Activated T-cell treated with anti-CD3 and anti-CD28 coated beads for 4 hours (primary cell): ENCODE measurements at places on chromosomes 6 and 20.

- no peak for DNase-seq
These were observed 51.6 kb downstream of the CYP24A1 start for GRCh38 chr20:54122189-54122588.

DNA sequence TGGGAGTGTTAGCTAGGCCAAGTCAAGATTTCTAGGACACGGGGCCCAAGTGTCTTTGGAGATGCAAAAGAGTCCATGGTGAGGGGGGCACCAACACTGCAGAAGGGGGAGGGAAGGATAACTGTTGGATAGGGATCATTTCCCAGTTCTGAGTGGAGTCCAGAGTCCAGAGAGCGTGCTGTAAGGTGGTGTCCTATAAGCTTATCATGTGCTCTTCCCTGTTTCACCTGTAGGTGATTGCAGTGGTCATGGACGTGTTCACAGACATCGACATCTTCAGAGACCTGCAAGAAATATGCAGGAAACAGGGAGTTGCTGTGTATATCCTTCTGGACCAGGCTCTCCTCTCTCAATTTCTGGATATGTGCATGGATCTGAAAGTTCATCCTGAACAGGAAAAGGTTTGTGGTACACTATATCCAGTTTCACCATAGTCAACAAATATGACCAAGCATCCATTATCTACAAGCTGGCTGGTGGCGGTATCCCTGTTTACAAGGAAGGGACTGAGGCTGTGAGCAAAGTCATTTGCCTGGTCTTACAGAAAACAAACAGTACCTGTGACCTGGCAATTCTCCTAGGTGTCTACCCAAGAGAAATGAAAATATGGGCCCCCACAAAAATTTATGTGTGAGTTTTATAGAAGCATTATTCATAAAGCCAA, 15.6 kb downstream of the FAM83D start:
- no peak for DNase-seq

DNA sequence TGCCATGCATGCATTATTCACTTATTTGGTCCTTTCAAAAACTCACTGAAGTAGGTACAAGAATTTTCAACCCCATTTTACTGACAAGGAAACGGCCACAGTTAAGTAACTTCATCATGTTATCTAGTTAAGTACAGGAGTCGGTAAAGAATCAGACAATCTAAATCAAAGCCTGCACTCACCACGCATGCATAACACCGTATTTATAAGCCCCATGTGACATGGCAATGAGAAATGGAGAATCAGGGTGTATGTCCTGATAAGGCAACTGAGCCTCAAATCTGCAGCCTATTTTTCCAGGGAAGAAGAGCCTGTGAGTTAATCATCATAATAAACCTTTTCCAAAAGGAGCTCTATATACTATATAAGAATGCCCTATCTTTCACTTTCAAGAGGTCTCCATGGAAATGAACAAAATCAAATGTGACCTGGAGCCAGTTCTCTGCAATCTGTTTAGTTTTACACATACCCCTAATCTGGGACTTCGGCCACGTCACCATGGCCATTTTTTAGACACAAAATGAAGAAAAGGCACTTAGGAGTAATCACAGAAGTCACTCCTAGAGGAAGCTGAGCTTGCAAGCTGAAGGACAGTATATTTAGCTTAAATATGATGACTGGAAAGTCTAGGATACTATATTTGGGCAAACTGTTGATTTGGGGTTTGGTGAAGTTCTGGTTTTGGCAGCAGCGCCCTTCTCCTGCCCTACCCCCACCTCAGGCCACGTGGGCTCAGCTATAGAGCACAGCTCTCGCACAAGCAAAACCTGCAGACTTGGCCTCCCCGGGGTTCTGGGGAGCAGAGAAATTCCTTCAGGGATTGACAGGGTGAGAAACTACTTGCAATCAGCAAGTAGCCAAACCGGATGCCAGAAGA, 19.2 kb downstream of the TRAM2 start:
- DNase-seq: no peak

DNA sequence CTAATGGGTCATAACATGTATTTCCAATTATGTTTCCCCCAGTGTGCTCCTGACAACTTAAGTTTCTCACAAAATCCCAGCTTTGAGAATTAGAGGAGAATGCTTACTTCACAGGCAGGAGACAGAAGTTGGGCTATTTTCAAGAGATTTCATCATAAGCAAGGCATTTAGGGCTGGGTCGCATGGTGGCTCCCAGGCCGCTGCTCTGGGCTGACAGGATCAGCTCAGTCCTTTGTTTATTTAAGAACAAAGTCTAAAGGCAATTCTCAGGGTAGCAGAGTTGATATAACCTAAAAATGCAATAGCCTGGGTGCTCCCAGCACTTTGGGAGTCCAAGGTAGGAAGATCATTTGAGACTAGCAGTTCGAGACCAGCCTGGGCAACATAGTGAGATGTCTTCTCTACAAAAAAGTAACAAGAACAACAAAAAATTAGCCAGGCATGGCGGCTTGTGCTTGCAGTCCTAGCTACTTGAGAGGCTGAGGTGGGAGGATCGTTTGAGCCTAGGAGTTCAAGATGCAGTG, 10.9 kb downstream of the FOXQ1 start:
- no peak for DNase-seq

- no peak for DNase-seq
These were observed 50.7 kb upstream of the SIRPA start for GRCh38 chr20:1844325-1845162.

DNA sequence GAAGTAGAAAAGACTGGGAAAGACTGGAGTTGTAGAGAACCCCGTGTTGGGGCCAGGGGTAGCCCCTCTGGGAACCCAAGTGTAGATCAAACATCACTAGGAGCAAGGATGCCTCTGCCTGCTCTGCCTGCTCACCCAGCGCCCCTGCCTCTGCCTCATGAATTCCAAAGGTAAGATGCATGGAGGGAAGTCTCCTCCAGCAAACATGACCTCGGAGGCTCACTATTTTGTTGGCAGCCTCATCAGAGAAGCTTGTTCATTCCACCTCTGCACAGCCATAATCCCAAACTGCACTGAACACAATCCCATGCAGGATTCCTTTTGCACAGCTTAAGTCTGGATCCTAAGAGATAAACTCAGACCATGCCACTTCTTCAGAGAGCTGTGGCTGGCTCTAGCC, 4.9 kb downstream of the FRS3 start:
- no peak for DNase-seq

DNA sequence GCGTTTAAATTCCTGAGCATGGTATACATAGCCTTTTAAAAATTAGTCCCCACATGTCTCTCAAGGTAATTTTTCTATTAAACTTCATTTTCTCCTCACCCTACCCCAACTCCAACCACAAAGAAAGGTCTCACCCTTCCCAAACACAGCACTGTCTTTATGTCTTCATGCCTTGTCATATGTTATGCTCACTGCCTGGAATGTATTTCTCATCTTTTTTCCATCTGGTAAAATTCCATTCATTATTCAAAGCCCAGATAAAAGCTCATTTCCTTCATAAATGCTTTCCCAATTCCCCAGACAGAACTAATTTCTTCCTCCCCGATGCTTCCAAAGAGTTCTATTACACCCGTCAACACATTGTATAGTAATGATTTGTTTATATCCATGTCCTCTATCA, 302.0 kb downstream of the ALDH8A1 start:
- DNase-seq: no peak
